ENCODE measurements at places on chromosomes 3 and 15. TPM values are rescaled to one million over a fixed set of nuclear protein-coding genes. Genes with fewer than 3 reads are reported as not detected.

Gene SLC22A14
- 0.05 TPM for total RNA-seq

Gene CLDN18
- total RNA-seq, result not detected

Gene TMEM45A
- total RNA-seq, result 2.2 TPM

Gene GMNC
- total RNA-seq, result not detected

Gene TNFAIP8L3
- 34.7 TPM for total RNA-seq

Gene GOLGA6L9
- total RNA-seq, result 2.6 TPM

Gene SOX14
- total RNA-seq, result not detected

Gene FANCD2OS
- not detected for total RNA-seq

Gene BTLA
- total RNA-seq, result not detected

Gene ZBTB20
- 1.4 TPM for total RNA-seq

Gene SPINK8
- total RNA-seq, result not detected

Gene GOLGA8B
- 17.7 TPM for total RNA-seq

Data from A549 treated with Hydrocortisone at 1 μM for 4 hours (cell line).